ENCODE measurements at places on chromosomes 13 and 19.

- DNase-seq, result no peak
Measured at GRCh38 chr13:40344270-40345148, 321.9 kb downstream of the FOXO1 start.

GRCh38 chr19:8441725-8442544 is 2.8 kb upstream of the HNRNPM start:
- no peak for DNase-seq

DNA sequence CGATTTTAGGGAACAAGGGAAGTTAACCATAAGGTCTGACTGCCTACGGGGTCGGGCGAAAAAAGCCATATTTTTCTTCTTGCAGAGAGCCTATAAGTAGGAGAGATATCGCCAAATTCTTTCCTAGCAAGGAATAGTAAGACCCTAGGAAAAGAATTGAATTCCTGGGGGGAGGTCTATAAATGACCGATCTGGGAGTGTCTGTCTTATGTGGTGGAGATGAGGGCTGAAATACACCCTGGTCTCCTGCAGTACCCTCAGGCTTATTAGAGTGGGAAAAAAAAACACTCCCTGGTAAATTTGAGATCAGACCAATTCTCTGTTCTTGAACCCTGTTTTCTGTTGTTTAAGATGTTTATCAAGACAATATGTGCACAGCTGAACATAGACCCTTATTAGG is 447.5 kb upstream of the ATXN8OS start:
- DNase-seq, result no peak

DNA sequence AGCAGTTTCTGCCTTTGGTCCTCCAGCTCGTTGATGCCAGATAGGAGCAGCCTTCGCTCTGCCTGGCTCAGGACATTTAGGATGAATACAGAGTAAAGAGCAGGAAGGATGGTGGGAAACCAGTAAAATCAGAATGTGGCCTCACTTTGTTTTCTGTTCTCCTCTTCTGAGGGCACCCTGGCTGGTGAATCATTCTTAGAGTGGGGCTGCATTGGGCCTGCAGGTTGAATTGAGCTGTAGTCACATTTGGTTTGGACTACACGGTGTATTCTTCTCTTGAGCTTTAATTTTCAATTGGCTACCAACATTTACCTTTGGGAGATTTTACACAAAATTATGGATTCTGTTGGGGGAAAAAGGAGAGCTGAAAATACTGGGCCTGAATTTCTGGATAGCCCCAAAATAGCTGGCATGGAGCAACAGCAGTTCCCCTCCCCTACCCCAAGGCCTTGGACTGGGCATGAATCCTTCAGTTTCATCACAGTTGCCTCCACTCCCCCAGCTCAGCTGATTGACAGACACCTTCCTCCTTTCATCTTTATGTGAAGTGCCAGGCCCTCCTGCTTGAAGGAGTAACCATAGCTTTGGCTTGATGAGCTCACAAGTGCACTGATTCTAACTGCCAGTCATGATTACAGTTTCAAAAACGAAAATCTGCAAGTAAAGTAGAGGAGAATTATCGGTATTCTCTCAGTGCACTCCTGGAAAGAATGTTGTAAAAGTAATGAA is 24.3 kb downstream of the ERCC5 start:
- no peak for DNase-seq

GRCh38 chr13:102702965-102703725 is 8.3 kb upstream of the METTL21C start:
- DNase-seq, result no peak

DNA sequence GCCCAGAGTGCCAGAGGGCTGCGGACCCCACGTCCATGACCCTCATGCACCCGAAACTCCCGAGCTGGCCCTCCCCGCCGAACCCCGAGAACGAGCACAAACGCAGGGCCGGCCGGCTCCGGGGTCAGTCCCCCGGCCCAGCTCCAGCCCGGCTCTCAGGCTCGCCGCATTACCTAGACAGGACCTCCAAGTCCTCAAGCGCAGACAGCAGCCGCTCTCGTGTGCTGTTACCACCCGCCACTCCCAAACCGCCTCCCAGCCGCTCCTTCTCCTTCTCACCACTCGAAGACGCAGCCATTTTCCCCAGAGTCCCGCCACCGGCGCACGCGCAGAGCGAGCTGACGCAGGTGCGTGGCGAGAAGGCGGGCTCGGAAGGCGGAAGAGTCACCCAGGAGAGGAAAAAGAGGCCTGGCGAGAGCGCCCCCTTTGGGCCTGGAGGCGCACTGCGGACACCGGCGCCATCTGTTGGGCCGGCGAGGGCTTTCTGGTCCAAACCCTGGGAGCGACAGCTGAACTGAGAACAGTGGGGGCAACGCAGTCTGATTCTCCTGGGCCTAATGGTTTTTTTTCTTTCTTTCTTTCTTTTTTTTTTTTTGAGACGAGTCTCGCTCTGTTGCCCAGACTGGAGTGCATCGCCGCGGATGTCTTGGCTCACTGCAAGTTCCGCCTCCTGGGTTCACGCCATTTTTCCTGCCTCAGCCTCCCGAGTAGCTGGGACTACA is at the start of gene MED4:
MED4 (minus strand) TSS at position 324 of the 722 bp plus-strand sequence; CDS start at position 298, 26 bp downstream.
- DNase-seq, result peak; percentile 97

DNA sequence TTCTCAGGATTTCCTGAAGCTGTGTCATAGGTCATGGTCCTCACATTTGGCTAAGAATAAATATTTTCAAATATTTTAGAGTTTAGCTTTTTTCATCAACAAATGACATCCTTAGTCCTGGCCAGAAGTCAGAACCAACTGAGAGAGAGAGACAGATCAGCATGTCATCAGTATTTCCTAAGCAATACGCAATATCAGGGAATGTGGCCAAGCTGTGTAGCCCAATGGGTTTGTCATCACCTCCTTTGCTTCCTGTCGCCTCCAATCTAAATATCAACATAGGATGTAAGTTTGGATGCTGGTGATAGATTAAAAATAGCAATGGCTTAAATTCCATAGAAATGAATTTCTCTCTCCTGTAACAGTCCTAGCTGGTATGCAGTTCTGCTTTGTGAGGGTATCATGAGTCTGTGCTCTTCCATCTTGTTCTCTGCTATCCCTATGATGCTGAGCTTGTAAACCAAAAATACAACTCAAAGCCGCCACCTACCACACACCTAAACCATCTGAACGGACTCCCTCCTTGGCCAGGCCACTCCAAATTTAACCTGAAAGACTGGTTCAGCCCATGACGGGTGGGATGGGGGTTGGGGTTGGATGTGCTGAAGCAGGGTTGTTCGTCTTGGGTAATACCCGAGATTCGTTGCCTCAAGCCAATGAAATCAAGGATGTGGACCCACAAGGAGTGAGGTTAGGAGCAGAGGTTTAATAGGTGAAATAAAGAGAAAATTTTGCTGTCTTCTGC is 10.0 kb upstream of the IGSF23 start:
- DNase-seq, result no peak

DNA sequence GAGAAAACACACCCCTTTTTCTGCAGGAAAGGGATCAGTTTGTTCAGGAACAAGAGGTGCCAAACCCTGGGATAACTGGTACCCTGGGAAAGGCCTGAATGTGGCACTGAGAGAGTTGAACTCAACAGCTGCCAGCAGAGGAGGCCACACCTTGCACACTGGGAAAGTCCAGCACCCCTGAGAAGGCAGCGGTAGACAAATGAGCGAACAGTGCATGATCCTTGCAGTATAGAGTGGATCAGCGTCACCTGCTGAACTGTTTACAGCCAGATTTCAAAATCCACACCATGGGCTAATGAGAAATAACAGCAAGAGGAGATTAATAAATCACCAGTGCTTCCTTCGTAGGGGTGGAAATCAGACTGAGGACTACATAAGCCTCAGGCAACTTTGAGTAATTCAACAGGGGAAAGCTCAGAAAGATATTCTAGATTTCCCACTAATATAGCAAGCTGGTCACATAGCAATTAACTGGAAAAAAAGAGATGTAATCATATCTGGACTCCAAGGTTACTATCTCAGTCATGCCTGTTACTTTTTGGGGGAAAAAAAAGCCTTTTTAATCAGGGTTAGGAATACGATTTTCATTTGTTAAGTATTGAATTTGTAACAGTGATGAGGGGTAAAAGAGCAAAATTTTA is 52.0 kb downstream of the DCT start:
- no peak for DNase-seq

DNA sequence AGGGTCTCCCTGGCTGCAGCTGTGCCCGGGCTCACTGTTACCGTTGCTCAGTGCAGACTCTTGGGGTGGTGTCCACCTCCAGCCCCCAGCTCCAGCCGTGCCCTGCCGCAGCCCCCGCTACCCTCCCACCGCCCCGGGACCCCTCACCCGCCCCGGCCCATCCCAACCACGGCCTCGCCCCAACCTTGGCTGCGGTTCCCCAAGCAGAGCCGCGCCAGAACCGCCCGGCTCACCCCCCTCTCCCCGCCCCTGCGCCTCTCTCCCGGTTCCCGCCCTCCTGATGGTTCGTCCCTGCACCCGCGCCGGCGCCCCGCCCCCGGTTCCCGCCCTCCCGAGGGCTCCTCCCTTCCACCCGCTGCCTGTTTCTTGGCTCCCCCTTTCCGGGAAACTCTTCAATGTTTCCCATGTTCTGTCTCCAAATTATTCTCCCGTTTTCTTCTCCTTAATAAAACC is 40.3 kb downstream of the ANKRD10 start:
- peak; percentile 41 for DNase-seq

DNA sequence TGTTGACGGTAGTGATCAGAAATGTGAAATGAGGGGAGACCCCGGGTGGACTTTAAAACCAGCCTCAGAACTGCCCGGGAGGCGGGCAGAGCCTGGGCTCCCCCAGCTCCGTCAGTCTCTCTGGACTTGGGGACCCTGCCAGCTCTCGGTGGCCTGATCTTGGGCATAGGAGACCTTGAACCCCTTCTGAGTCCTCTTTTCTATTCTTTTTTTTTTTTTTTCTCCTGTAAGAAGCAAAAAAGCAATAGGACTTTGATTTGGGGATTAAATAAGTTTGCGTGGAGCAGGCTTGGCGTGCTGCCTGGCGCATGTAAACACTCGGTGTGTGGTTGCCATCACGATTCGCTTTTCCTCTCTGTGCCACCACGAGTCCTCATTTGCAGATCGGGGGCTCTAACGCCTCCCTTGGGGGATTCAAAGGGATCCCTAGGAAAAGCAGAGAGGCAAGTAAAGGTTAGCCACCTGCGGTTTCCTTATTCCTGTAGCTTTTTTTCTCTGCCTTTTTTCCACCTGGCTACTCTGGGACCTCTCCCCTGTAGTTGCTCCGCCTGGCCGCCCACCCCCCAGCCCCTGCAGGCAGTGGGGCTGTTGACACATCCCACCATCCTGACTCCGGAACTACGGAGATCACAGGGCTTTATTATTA is 1.3 kb downstream of the SAFB start:
- peak; percentile 20 for DNase-seq

DNA sequence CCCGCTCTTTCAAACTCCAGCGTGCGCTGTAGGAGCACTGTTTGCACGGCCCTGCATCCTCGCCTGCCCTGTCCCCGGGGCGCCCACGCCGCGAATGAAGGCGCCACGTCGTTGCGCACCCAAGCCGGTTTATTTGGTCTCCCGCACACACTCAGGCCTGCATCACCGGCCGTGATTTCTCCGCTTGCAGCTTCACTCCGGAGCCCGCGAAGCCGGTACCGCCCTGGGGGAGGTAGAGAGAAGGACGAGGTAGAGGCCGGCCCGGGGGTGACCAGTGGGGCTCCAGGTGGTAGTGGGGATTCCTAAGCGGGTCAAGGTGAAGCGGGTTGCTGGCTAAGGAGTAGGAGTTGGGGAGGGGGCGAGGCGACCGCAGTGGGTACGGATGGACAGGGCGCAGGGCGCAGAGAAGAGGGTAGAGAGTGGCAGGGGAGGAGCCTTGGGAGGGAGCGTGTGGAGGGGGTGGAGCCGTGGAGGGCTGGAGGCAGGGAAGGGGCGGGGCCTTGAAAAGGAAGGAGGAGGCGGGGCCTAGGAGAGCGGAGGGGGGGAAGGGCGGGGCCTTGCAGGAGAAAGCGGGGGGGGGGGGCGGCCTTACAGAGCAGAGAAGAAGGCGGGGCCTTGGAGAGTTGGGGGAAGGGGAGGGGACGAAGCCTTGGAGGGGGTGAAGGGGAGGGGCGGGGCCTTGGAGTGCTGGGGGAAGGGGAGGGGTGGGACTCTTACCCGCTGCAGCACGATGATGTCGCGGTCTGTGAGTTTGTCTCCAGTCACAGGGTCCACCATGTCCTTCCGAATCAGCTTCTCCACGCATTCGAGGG is 24.6 kb downstream of the NOSIP start:
- peak; percentile 86 for DNase-seq

DNA sequence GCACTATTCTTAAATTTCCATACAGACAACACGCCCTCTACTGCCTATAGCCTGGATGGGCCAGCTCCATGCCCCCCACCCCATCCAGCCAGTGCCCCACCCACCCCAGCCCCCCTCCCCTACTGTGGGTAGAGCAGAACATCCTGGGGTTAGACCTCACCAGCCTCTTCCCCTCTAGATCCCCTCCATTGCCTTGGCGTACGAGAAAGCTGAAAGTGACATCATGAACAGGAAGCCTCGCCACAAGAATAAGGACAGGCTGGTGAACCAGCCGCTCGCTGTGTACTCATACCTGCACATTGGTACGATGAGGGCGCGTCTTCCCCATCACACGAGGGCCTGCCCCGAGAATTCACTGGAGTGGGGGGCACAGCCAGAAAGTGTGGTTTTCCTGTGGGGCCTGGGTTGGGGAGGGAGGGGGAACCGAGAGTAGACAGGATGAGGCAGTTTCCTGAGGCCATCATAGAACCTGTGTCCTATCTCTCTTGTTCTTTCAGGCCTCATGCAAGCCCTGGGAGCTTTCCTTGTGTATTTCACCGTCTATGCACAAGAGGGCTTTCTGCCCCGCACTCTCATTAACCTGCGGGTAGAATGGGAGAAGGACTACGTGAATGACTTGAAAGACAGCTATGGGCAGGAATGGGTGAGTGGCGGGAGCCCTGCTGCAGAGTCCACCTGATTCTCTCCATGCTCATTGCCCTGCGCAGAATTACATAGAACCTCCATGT is 29.1 kb downstream of the ATP12A start:
- peak; percentile 76 for DNase-seq

GRCh38 chr19:33426621-33427361 is 53.3 kb downstream of the CEBPG start:
- no peak for DNase-seq

DNA sequence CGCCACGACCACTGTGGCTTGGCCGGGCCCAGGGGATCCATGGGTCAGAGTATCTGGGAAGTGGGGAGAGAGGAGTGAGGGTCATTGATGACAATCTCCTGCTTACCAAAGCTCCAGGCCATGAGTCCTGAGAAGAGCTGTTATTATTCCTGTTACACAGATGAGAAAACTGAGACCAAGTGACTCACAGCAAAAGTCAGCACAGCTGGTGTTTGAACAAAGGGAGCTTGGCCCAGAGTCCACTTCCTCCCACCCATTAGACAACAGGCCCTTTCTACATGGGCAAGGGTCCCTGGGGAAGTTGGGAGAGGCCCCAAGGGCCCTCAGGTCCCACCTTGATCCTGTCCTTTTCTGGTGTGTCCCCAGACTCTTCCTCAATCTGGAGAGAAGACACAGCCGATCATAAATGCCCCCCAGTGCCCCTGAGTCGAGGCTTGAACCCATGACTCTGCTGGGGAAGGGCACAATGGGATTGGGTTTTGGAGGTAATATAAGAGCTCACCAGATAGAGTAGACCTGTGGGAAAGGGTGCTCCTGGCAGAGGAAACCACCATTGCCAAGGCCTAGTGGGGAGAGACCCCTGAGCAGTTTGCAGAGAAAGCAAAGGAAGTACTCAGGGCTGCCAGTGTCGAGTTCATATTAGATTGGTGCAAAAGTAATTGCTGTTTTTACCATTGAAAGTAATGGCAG is 6.8 kb downstream of the FUT6 start:
- DNase-seq, result no peak

All from activated T-cell treated with anti-CD3 and anti-CD28 coated beads, Interleukin-2, amount 50 U/mL, for 72 hours (primary cell).